IMR-90 (cell line): ENCODE measurements at places on chromosomes 7 and 10.
A peak's percentile ranks its signal among the peaks of the same experiment; 100 is the strongest.

DNA sequence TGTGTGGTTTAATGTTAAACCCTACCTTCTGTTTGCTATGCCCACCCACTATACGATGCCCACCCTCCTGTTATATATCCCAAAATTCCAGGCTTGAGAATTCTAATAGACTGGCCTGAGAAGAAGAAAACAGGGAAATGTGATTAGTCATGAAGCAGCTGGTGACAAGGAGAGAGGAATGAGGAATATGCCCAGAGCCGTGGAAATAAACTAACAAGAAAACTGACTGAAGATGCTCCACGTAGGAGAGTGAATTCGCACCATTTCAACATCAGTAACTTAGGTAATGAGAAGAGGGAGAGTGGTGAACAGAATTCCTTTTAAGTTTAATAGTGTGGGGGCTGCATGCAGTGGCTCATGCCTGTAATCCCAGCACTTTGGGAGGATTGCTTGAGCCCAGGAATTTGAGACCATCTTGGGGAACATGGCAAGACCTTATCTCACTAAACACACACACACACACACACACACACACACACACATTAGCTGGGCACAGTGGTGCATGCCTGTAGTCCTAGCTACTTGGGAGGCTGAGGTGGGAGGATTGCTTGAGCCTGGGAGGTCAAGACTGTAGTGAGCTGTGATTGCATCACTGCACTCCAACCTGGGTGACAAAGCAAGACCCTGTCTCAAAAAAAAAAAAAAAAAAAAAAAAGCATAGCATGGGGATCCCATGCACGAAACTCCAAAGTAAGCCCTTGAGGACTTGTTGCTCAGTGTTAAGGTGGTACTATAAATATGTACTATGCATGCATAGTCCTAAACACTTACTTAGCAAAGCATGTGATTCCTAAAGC lies 16.1 kb upstream of the SYPL1 start:
- DNase-seq: peak; percentile 43

DNA sequence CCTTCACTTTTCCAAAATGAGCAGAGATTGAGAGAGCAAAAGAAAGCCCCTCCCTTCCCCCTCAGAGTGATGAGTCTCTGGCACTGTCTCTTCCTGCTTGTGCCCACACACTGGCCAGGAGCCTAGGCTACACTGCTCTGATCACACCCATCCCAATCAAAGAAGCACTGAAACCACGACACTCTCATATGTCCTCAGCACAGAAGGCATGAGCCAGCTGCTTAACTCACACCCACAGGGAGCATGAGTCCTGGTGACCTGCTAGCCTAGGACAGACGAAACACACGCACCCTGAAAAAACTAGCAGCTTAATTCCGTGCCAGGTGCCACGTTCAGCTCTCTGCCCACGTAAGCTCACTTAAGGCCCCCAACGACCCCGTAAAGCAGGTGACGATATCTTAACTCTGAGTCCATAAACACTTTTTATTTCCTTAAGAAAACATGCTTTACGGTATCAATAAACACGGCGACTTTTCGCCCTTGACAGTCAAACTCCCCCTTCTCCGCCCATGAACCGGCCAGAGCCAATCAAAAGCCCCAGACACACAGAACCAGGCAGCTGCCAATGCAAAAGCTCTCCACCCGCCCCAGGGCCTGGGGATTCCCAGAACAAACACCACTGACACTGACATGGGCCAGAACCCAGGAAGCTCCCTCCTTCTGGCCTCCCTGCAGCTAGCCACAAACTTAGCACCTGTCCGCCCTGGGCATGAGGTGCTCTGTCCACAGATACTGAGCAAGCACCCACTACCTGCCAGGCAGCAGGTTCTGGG lies 69.0 kb downstream of the TNRC18 start:
- DNase-seq: peak; percentile 43

- no peak for DNase-seq
These were observed 142.4 kb downstream of the AHR start for GRCh38 chr7:17440831-17441230.

DNA sequence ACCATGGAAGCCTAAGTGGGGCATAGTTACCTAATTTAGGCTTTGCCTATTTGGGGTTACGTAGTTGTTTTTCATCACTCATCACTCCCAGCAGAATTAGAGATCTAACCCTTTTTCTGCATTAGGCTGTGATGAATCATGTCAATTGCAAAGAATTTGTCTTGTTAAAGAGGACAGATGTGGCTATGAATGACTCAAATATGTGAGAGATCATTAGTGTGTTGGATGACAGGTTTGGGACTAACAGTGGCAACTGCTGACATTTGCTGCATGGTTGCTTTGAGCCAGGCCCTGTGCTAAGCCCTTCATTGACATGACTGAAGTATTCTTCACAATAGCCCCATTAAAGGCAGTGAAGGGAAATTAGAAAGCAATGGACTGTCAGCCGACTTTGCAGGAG lies 83.4 kb upstream of the BMPER start:
- no peak for DNase-seq

- no peak for DNase-seq
These were observed 95.2 kb downstream of the VPS41 start for GRCh38 chr7:38813768-38814167.
